Thyroid gland (tissue), 4 donors: ENCODE measurements at places on chromosomes 6 and 20.
A peak's percentile ranks its signal among the peaks of the same experiment; 100 is the strongest.

DNA sequence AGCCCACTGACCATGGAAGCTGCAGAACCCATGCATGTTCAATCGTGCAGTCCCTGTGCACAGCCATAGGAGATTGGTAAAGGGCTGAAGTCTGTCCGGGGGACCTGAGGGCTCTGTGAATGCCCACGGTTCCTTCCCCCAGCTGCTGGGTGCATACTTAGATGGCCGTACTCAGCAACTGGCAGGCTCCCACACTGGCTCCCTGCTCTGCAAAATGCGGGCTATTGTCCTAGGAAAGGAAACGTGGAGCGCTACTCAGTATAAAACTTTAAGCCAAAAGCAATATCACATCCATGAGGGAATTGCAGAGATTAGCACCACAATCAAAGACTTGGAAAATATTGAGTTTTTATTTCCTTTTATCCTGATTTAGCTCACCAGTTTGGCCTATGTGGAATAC lies 202.0 kb downstream of the WDR27 start:
- no peak overlapping the region for H3K27ac ChIP-seq
- no peaks in the 10 kb centered on the region for H3K27me3 ChIP-seq
- no peaks in the 10 kb centered on the region for H3K36me3 ChIP-seq
- H3K4me3 ChIP-seq = no peak overlapping the region
- H3K4me1 ChIP-seq = no peaks in the 10 kb centered on the region
- no peak for DNase-seq

DNA sequence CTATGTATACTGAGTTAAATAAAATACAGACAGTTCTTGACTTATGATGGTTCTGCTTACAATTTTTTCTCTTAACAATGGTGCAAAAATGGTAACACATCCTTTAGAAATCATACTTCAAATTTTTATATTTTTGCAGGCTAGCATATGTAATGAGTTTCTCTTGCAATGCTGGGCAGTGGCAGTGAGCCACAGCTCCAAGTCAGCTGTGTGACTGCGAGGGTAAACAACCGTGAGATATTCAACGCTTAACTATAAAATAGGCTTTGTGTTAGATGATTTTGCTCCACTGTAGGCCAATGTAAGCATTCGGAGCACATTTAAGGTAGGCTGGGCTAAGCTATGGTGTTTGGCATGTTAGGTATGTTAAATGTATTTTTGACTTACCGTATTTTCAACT lies 136.1 kb downstream of the PLCB4 start:
- no peak overlapping the region for H3K4me3 ChIP-seq
- H3K27ac ChIP-seq = no peak overlapping the region
- no peaks in the 10 kb centered on the region for H3K36me3 ChIP-seq
- DNase-seq = no peak

DNA sequence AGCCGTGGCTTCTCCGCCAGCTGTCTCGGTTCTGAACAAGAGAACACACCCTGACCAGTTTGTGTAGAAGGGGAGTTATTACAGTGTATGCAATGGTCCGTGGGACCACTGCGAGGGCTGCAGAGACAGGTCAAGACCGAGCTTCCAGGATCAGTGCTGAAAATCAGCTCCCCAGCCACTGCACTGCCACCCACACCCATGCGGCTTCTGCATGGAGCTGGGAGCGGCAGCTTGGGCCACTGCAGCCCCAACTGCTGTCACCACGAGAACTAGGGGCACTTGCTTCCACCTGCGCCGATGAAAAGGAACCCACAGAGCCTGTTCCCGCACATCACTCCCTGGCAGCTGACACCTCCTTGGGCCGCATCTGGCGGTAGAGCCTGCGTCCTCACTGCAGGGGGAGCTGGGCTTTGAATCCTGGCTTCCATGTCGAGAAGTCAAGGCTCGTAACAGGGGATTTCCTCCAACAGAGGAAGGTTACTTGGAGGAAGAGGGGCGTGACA lies 56.2 kb downstream of the TMEM242 start:
- no peak overlapping the region for H3K27ac ChIP-seq
- DNase-seq = no peak
- no peaks in the 10 kb centered on the region for H3K36me3 ChIP-seq
- no peaks in the 10 kb centered on the region for H3K27me3 ChIP-seq

DNA sequence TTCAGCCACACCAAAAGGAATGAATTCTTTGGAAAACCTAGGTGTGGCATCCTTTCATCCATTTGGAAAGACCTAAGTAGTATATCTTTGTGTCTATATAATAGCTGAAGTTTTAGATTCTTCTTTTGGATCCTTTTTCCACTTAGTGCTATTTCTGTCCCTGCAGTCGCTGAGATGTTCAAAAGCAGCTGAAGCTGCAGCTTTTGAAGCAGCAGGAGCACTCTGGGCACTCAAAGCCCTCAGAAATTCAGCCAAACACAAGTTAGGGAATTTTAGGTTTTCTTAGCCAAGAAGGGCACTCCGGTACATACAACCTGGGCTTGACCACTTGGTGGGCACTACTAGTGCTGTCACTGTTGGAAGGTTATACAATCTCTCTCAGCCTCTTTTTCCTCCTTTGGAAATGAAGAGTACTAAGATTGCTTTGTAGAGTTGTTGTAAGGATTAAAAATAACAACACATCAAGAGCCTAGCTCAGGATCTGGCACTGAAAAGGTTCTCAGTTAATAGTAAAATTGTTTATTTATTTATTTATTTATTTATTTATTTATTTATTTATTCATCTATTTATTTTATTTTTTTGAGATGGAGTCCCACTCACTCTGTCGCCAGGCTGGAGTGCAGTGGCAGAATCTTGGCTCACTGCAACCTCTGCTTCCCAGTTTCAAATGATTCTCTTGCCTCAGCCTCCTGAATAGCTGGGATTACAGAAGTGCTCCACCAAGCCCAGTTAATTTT lies 71.9 kb upstream of the SLC22A16 start:
- H3K36me3 ChIP-seq = no peaks in the 10 kb centered on the region
- H3K4me3 ChIP-seq = no peak overlapping the region
- DNase-seq = peak; percentile 47
- no peak overlapping the region for H3K27ac ChIP-seq
- H3K4me1 ChIP-seq = no peaks in the 10 kb centered on the region

GRCh38 chr20:38278131-38278530 lies 17.6 kb upstream of the KIAA1755 start:
- no peak overlapping the region for H3K27ac ChIP-seq
- H3K27me3 ChIP-seq = no peaks in the 10 kb centered on the region
- no peaks in the 10 kb centered on the region for H3K4me1 ChIP-seq
- H3K36me3 ChIP-seq = no peaks in the 10 kb centered on the region

GRCh38 chr6:110089323-110089722 lies 90.1 kb downstream of the WASF1 start:
- H3K27ac ChIP-seq = no peak overlapping the region
- no peak for DNase-seq
- no peak overlapping the region for H3K4me3 ChIP-seq
- no peaks in the 10 kb centered on the region for H3K27me3 ChIP-seq
- no peaks in the 10 kb centered on the region for H3K4me1 ChIP-seq
